G401 (cell line): ENCODE measurements at places on chromosomes 1 and 21. TPM values are rescaled to one million over a fixed set of nuclear protein-coding genes. Genes with fewer than 3 reads are reported as not detected.
A peak's percentile ranks its signal among the peaks of the same experiment; 100 is the strongest.

ADAMTS5 gene
- not detected in 2 replicates for total RNA-seq

SLC37A1 gene
- total RNA-seq: 0.37 and 0.86 TPM in 2 replicates

BTBD19 gene
- total RNA-seq: 1.1 and 1.3 TPM in 2 replicates

OR2L3 gene
- not detected in 2 replicates for total RNA-seq

RGSL1 gene
- not detected in 2 replicates for total RNA-seq

DTL gene
- total RNA-seq: 29.9 and 38.1 TPM in 2 replicates

- DNase-seq: no peak
These were observed 8.9 kb downstream of the KCNAB2 start for GRCh38 chr1:6054596-6054995.

DNA sequence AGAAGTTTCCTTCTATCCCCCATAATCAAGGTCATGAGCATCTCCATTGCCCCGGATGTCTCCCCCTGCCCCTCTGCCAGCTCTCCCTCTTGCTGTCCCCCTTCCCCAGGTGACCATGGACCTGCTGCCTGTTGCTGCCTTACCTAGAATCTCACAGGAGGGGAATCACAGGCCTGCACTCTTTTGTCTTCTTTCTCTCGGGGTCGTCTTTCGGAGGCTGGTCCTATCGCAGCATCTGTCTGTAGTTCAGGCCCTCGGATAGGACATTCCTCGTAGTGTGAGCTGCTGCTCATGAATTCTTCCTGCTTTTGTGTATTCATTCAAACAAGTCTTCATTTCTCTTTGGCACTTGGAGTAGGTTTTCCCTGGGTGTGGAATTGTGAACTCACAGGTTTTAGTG is 39.9 kb upstream of the ACTRT2 start:
- DNase-seq: no peak

DNA sequence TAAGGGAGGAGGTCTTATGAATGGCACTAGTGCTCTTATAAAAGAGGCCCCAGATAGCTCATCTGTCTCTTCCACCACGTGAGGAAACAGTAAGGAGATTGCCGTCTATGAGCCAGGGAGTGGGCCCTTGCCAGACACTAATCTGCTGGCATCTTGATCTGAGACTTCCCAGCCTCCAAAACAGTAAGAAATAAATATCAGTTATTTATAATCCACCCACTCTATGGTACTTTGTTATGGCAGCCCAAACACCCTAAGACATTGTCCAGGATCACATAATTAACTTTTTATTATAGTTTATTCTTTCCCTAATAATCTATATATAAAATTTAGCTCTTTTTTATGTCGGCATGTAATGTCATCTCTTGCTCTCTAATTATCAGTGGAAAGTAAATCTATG is 144.0 kb upstream of the IRF2BP2 start:
- no peak for DNase-seq

DNA sequence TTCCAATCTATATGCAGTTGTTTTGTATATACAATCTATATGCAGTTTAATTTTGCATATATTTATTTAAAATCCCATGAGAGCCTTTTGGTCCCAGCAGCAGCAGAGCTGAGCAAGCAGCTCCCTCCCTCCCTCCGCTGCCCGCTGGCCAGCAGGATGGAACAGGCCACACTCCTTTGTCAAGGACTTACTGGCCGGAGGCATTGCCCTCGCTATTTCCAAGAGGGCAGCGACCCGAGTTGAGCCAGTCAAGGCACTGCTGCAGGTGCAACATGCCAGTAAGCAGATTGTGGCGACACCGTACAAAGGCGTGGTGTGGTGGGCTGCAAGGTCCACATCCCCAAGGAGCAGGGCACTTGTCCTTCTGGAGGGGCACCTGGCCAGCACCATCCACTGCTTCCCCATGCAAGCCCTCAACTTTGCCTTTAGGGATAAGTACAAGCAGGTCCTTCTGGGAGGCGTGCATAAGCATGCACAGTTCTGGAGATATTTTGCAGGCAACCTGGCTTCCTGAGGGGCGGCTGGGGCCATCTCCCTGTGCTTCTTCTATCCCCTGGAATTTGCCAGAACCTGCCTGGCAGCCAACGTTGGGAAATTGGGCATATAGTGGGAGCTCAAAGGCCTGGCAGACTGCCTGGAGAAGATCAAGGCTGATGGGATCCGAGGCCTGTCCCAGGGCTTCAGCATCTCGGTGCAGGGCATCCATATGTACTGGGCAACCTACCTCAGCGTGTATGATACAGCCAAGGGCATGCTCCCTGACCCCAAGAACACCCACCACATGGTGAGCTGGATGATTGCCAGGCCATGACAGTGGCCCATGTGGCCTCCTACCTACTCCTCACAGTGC is 92.2 kb downstream of the OSBPL9 start:
- DNase-seq: no peak

DNA sequence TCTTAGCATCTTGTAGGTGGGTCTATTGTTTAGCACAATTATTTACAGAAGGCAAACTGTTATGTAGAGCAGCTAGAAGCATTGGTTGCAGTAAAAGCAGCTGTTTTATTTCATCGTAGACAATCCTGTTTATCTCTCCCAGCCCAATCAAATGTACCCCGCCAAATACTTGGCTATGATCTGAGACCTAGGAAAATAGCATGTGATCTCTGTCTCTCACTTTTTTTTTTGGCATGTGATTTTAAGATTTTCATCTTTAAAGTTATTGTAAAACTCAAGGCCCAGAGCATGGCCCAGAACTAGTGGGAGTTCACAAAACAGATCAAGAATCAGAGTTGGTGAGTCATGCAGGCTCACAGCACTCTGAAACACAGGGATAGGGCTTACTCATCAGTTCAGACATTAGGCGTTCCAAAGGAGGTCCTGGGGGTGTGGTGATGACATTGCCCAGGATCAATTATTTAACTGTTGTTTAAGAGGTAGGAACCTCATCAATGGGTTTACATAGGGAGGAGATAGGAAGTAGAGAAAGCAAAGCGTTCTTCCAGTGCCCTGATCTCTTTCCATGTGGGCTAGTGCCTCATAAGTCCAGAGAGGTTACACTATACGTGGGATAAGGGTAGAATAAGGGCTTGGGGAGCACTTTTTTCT is 40.2 kb downstream of the TBX19 start:
- DNase-seq: no peak

- DNase-seq: no peak
These were observed 454.8 kb upstream of the ADAMTS5 start for GRCh38 chr21:27421654-27422053.

DNA sequence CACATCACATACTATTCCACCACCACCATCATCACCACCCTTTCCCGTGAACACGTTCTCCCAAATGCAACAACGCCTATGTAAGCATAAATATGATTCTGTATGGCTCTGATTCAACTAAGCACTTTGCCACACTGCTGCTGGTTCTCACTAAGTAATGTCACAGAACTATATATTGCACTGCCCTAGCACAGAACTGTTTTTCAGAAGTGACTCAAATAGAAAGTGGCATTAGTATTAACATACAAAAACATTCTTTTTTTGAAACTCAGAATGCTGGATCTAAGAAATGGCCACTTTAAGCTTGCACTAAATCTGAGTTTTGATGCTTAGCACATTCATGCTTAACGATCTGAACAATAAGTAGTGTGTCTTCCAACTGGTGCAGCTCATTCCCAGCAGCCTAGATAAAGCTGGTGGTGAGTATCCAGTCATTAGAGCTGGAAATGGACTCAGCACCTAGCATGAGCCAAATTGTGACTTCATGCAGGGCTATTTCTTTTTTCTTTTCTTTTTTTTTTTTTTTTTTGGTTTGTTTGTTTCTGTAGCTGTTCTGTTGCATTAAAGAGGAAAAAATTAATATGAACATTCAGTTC is 46.2 kb upstream of the ZC3H11B start:
- DNase-seq: peak; percentile 1

DNA sequence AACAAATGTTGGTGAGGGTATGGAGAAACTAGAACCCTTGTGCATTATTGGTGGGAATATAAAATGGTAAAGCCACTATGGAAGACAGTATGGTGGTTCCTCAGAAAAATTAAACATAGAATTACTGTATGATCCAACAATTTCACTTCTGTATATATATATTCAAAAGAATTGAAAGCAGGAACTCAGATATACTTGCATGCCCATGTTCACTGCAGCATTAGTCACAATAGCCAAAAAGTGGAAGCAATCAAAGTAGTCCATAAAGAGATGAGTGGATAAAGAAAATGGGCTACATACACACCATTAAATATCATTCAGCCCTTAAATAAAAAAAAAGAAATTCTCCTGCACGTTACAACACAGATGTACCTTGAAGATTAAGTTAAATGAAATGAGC is 34.1 kb downstream of the ABL2 start:
- DNase-seq: no peak

DNA sequence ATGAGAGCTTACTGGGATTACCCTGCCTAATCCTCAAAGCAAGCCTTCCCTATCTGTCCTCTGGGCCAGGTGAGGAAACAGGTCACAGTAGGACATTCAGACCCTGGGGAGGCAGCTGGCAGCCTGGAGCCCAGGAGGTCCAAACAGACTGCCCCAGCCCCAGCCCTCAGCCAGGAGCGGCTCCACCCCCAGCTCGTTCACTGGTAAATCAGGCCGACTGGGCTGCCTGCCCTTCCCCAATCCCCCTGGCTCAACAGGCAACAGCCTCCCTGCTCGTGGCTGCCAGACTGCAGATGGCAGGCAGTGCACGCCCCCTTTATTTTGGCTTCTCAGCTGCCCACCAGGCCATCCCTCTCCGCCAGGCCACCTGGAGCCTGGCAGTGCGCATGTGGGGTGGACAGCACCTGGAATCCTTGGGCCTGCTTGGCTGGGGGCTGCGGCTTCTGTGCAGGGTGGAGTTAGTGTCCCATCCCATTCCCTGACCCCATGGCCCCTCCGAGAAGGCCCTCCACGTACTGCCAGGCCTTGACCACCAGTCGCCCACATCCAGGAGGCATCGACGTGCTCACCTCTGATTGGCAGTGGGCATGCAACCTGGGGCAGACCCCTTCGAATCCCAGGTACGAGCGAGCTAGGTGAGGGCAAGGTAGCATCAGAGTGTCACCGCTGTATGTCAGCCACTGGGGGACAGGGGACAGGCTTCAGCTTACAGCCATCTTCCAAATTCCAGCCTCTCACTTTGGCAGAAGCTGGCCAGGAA is 11.2 kb upstream of the ZNF670 start:
- DNase-seq: no peak

DNA sequence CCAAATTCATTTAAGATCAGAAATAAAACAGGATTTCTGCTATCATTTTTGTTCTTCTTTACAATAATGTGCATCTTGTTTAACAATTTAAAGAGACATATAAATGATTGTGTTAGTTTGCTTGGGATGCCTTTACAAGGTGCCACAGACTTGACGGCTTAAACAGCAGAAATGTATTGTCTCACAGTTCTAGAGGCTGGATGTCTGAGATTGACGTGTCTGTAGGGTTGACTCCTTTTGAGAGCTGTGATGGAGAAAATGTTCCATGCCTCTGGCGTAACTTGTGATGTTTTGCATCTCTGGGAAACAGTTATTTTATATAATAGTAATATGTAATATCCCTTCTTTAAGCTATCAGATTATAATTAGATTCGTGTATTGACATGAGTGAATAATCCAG is 1091.6 kb upstream of the PRMT6 start:
- DNase-seq: no peak
